ENCODE measurements at places on chromosomes 5 and 9.
A peak's percentile ranks its signal among the peaks of the same experiment; 100 is the strongest.

DNA sequence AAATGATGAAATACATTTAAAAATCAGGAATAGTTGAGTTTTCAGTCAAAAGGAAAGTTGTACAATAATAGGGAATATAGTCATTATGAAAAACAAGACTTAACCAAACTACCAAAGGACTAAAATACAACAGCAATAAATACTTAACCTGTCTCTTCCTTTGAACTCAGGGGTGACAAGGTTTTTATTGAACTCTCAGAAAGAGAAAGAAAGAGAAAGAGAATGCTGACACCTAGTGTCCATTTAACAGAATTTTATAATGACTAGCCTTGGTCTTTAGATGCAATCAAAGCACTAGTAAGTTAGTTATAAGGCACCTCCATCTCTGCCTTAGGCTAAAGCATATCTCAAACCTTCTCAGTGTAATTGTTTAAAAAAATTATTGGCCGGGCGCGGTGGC is 47.5 kb downstream of the UIMC1 start:
- peak; percentile 22 for DNase-seq

- DNase-seq: no peak
Observed at GRCh38 chr5:1352231-1353219, 7.6 kb upstream of the CLPTM1L start.

DNA sequence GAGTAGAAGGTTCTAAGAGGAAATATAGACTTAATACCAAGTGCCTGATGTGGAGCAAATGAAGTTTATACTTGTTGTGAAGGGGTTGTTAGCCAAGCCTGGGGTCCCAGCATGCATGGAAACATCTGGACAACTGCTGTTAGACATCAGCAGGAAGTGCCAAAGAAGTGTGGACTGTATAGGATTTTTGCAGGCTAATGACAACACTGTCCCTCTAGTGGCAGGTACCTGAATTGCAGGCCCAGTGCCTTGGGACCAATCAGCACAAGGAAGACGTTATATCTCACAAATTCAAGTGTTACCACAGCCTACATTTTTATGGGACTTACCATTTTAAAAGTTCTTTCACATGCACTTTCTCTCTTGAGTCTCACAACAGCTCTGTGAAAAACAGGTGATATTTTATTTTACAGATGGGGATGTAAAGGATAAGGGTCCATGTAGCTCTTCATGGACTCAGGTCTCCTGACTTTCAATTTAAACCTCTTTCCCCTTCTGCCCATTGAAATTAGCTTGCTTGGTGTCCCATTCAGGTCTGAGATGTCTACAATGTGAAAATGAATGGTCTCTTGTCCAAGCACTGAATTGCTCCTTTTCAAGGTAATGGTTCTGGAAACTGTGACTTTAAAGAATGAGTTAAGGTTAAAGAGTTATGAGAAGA is 89.0 kb upstream of the MAP1B start:
- DNase-seq: peak; percentile 64

- no peak for DNase-seq
Observed at GRCh38 chr9:138051586-138052321, 174.2 kb downstream of the CACNA1B start.

DNA sequence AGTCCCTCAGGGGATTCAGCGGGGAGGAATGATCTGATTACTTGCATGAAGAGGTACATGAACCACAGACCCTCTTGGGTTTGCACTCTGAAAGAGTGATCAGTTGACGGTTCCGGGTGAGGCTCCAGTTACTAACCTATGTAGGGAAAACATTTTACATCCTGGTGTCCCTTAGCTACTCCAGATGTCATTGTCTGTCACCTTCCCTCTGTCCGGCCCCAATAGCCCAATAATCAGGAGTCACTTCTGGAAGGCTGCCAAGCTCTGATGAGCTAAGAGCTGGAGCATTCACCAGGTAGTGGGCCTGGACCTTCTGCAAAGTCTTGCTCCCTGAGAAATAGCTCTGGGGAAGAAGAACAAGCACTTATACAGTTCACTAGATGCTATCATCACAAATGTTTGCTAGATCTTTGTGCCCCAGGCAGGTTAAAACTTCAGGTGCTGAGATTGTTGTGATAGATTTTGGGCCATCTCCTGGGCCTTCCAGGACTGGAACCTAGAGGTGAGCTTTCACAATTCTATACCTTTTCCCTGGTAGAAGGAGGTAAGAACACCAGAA is 64.5 kb downstream of the ENTREP1 start:
- no peak for DNase-seq

- DNase-seq: no peak
Observed at GRCh38 chr5:177338251-177339106, 13.0 kb downstream of the LMAN2 start.

DNA sequence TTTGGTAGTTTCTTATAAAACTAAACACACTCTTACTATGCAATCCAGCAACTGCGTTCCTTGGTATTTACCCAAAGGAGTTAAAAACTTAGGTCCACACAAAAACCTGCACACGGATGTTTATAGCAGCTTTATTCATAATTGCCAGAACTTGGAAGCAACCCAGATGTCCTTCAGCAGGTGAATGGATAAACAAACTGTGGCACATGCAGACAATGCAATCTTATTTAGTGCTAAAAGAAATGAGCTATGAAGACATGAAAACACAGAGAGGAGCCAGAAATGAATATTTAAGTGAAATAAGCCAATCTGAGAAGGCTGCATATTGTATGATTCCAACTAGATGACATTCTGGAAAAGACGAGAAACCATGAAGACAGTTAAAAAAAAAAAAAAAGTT is 10.7 kb downstream of the WNK2 start:
- no peak for DNase-seq

- DNase-seq: no peak
Observed at GRCh38 chr9:124766815-124767554, 4.1 kb downstream of the NR6A1 start.

DNA sequence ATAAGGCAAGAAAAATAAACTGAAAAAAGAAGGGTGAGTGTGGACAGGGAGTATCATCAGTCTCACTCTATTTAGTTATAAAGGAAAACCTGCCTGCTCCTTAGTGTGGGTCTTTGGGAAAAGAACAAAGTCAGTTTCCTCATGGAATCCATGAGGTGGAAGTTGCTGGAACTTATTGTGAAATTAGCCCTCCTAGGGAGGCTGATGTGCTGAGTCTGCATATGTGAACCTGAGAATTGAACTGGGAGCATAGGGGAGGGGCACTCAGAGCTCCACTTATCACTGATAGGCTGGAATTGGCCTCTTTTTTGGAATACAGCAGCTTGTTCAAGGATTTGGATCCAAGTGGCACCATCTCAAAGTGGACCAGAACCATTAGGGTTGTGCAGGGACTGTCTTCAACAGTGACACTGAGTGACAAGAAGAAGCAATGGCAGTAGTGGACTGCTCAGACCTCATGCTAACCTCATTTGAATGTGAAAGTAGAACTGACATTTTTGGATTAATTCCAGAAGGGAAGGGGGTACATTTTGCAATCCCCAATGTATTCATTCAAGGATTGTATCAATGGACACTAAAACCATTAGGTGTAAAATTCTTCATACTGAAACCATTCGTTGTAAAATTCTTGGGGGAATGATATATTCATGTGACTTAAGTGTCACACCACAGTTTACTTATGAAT is 103.6 kb upstream of the KLF9 start:
- no peak for DNase-seq

DNA sequence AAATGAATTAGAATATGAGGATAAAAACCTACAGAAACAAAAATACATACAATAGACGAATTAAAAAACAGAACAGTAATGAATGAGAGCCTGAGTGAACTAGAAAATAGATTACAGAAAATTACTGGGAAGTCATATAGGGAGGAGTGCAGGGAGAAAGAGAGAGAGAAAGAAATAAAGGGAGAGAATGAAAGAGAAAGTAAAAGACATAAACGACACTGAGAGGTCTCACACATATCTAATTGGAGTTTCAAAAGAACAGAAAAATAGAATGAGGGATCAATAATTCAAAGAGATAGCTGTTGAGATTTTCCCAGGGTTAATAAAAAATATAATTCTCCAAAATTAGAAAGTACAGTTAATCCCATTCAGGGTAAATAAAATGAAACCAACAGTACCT is 156.4 kb upstream of the FTMT start:
- no peak for DNase-seq

- DNase-seq: no peak
Observed at GRCh38 chr9:25261445-25261844, 416.8 kb downstream of the TUSC1 start.

- DNase-seq: no peak
Observed at GRCh38 chr5:59034498-59035186, 451.8 kb downstream of the RAB3C start.

- DNase-seq: peak; percentile 63
Observed at GRCh38 chr5:116572350-116573278, 2.0 kb downstream of the SEMA6A start.

- DNase-seq: no peak
Observed at GRCh38 chr5:147743012-147743411, 39.5 kb downstream of the JAKMIP2 start.

DNA sequence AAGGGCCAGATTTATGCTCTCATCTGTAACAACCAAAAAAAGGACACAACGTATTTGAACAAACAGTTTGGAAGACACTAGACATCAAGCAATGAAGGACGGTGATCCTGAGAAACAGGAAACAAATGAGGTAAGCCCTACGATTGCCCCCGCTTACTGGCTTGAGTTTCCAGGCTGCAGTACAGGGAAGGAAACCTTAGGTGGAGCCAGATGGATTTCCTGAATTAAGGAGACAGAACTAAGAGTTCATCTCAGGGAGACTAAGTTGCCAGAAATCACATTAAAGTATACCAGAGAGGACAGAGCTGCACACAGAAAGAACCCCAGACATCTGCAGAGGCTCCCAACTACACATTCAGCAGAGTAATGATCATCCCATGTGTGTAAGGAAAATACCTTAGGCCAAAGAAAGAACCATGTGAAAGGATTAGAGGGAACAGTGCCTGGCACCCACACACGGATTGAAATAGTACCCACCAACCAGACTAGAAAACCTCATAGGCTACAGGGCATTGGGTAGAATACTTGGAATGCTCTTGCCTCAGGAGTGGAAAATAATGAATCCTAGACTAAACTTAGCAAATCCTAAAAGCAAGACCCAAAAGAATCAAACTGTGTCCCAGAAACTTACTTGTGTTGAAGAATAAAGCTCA is 99.3 kb upstream of the NIPBL start:
- peak; percentile 54 for DNase-seq

DNA sequence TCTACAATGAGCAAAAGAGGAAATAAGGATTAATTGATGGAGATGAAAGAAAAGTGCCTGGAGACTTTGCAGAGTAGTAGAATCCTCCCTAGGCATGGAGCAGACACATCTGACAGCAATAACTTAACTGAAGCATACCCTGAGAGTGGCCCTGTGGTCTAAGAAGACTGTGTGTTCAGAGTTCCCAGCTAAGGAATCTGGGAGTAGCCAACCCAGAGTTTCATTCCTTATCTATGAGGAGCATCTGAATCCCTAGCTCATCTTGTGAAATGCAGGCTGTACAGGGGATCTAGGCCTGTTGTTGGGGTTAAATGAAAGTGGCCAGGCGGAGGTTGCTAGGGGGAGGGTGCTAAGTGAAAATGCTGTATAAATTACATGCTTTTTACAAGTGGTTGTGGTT is 233.1 kb upstream of the FBXL7 start:
- DNase-seq: no peak

GRCh38 chr5:20469792-20470191 is 481.8 kb upstream of the CDH18 start:
- no peak for DNase-seq

DNA sequence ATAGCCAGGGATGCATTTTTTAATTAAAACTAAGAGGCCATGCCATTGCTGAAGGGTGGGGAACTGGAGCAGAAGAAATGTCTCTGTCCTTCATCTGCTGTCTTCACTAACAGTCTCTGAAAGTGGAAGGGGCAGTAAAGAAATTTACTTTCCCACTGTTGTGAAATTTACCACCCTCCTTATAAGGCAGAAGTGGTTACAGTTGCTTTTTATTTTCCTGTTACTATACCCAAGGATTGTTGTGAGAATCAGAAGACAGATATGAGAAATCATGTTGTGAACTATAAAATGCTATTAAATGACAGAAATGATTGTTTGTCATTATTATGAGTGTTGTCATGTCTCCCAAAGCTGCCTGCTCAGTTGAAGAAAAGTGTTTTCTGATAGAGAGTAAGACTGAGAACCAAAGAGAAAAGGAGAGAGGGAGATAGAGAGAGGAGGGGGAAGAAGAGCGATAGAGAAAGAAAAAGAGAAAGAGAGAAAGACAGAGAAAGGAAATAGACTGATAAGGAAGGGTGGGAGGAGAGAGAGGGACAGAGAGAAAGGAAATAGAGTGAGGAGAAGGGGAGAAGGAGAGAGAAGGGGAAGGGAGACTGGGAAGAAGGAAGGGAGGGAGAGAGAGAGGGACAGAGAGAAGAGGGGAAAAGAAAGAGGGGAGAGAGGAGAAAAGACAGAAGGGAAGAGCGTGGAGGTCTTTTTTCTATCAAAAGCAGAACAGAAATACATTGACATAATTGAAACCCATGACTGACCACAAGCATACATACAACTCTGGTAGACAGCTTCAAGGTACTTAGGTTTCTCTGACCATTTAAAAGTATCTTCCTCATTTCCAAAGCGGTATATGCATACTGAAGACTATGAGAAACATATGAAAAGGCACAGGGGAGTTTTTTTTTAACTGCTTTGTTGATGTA is 22.5 kb downstream of the SEC61B start:
- no peak for DNase-seq

DNA sequence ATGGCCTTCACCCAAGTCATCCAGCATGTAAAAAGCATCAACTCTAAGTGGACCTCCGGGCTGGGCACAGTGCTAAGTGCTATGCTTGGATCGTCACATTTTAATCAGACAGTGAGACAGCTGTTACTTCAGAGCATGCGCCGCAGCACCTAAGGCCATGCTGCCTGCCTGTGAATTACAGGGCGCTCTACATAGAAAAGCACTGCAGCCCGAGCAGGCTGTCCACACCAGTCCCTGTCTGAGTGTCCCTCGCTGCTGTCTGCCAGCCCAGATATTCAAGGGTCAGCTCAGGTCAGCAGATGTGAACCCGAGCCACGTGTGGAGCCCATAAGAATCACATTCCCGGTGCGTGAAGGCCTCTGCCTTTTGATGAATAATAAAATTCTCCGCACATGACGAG is 37.1 kb downstream of the AK8 start:
- DNase-seq: no peak

GRCh38 chr9:130039528-130040147 is 3.4 kb downstream of the FNBP1 start:
- DNase-seq: no peak

Measured in Caco-2 (cell line).